Neural progenitor cell (in vitro differentiated cells): ENCODE measurements at places on chromosomes 6 and 20. TPM values are rescaled to one million over a fixed set of nuclear protein-coding genes. Genes with fewer than 3 reads are reported as not detected.

DNA sequence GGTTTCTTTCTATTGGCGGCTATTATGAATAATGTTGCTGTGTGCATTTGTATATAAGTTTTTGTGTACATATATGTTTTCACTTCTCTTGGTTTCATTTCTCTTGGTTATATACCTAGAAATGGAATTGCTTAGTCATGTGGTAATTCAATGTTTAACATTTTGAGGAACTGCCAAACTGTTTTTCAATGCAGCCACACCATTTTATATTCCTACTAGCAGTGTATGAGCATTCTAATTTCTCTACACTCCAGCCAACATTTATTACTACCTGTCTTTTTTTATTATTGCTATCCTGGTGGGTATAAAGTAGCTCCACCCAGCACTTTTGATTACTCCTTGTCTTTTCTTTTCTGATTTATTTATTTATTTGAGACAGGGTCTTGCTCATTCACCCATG, 54.8 kb downstream of the PHACTR2 start:
- DNase-seq = no peak

DNA sequence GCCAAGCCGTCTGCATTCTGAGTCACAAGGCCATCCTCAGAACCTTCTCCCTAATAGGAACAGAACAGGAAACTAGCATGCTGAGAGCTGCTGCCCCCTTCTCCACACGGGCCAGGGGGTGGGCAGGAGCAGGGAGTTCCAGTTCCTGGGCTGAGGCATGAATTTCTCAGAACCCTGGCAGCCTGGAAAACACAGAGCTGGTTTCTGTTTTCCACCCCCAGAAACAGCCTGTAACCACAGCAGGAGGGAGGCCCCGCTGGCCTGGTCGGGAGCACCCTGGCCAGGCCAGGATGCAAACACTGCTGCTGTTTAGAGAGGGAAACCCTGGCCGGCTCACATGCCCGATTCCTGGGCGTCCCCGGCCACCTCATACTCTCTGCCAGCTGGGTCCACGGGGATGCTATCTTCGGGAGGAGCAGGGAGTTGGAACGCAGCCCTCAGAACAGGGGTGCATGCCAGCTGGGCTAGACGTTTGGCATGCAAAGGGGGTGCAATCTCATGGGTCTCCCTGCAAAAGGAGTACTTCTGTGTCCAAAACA, 130.1 kb downstream of the NFATC2 start:
- DNase-seq = no peak

GRCh38 chr20:59434960-59435359, 134.5 kb downstream of the EDN3 start:
- no peak for DNase-seq

KIAA1755 gene
- 0.22 TPM in 2 replicates for total RNA-seq

DNA sequence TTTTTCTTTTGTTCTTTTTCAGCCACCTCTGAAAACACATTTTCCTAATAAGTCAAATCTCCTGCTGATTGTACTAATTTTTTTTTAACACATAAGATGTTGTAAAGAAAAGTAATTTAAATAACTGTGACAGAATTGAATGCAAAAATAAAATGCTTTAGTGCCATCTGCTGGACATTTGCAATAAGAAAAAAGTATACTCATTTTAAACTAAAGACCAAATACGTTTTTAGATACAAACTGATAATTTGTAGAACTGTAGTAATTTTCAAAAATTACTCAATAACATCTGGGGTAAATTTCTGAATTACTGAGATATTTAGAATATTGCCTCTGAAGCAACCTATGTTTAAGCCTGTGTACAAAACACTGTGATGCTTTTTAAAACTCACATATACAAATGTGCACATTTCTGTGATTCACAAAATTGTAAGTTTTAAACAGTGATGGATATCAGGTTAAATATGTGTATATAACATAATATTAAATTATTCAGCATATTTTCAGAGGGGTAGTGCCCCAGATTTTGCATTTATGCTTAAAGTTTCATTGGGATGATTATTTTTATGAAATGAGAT, 198.7 kb downstream of the RIMS1 start:
- peak; percentile 15 for DNase-seq

DNA sequence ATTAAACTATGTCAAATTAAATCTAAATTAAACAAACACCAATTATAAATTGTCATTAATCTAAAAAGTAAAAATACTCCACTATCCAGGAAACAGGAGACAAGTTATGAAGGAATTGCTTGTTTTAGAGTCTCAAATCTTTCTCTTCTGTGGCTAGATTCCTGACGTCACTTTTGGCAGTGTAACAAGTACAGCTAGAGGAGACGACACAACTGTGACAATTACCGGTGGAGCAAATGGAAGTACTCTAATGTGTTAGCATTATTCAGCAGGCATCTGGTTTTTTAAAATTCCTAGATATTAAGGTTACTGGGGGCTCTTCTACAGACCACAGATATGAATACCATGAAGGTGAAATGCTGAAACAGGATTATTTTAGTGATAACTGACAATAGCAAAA, 1042.7 kb downstream of the EPHA7 start:
- DNase-seq = no peak
